ENCODE measurements at places on chromosomes 7 and 10.

- no peak for DNase-seq
These were observed 130.1 kb downstream of the MALRD1 start for GRCh38 chr10:19178675-19179074.

DNA sequence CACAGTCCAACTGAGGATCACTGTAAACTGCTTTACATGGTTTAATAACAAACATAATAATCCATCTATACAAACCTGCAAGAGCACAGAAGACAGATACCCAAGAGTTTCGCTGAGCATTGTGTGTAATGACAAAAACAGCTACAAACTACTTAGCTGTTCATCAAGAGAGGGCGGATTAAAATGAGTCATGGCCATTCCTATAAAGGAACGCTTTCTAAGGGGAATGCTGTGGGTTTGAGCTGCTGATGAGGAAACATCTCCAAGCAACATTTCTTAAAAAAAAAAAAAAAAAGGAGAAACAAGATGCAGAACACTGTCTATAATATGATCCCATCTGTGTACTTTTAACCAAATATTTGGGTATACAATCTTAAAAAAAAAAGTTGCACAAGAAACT lies 33.8 kb downstream of the VOPP1 start:
- no peak for DNase-seq

DNA sequence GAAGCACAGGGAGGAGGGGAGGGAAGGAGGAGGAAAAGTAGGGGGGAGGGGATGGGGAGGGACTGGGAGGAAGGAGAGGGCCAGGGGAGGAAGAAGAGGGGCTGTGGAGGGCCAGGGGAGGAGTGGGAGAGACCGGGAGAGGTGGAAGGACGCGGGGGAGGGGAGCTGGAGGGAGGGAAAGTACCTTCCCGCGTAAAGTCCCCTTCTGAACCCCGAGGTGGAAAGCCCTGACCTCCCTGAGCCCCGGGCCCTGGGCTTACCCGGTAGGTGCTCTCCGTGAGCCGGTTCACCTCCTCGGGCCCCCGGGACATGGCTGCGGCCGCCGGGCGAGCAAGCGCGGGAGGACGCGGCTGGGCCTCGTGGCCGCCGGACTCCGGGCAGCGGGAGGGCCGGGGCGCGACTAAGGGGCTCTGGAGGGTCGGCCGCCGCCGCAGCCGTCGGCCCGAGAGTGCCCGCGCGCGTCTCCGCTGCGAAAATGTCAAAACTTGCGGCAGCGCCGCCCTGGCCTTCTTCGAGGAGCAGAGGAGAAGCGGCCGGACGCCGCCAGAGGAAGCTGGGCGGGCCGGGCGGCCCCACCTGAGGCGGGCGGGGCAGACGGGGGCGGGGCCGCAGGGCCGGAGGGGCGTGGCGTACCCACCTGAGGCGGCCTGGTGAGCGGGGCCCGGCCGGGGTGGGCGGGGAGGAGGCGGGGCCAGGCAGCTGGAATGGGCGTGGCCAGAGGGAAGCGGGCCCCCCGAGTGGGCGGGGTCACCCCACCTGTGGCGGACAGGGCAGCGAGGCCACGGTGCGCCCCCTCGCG lies at the start of gene BAIAP2L1:
TSS of gene BAIAP2L1 (minus strand) at position 549 of the 799 bp plus-strand sequence. CDS start at position 311, 238 bp downstream.
- peak; percentile 90 for DNase-seq

GRCh38 chr7:14288701-14289100 lies 299.2 kb upstream of the ETV1 start:
- DNase-seq: no peak

DNA sequence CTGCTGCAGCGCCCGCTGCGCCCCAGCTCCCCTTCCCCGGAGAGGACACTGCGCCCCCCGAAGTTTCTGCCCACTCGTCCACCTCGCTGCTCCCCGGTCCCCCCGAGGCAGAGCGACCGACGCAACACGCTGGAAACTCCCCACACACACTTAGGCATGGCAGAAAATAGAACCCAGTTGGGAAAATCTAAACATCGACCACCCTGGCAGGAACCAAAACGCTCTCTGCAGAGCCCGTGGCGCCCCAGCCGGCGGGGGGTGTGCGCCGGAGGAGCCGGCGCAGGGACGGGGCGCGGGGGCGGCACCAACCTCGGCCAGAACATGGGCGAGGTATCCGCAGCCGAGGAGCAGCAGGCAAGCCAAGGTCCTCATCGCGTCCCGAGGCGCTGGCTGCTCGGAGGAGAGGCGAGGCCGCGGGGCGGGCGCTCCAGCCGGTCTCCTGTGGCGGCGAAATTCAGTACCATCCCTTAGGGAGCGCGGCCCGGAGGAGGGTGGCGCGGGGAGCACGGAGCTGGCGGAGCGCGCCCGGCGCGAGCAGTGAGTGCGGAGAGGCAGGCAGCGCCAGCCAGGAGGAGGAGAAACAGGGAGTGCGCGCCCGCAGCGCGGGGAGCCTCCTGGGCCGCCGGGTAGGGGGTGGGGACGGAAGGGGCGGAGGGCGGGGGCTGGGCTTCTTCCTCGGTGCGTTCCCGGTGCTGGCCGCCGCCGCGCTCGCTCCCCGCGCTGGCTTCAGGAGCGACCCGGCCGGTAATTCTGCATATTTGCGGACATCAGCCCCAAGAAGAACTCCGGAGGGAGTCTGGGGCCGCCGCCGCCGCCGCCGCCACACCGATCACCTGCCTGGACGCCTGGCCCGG lies 789 bp downstream of the PDGFA start:
- peak; percentile 22 for DNase-seq

DNA sequence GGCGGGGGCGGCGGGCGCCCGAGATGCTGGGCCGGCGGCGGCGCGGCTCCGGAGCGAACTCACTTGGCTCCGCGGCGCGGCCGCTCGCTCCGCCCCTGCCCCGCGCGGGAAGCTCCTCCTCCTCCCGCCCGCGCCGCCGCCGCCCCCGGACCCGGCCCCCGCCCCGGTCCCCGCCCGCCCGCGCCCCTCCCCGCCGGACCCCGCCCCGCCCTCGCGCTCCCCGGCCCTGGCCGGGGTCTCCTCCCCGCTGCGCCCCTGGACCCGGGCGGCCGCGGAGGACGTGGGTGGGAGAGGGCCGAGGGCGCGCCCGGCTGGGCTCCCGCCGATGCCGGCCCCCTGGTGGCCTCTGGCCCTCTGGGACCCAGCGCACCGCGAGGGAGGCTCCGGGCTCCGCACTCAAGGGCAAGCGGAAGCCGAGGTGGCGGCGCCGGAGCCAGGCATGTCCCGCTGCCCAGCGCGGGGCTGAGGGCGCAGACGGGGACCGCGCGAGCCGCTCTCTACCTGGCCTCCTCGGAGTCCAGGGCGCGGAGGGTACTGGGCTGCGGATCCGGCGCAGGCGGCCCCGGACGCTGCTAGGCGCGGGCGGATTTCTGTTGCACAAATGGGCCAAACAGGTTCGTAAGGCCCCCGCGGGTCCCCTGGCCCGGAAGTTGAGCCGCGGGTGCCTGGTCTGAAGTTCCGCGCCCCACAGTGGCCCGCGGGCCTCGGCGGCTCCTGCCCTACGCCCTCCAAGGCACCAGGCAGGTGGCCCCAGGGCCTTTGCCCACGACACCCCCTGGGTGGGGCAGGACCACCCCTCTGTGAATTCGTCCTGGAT lies at the start of gene TCERG1L:
TSS of gene TCERG1L (minus strand) at position 61 of the 817 bp plus-strand sequence. CDS start 86 bp downstream, outside the sequence.
- DNase-seq: no peak

- no peak for DNase-seq
These were observed 241.5 kb upstream of the IGFBP3 start for GRCh38 chr7:46162609-46163008.

DNA sequence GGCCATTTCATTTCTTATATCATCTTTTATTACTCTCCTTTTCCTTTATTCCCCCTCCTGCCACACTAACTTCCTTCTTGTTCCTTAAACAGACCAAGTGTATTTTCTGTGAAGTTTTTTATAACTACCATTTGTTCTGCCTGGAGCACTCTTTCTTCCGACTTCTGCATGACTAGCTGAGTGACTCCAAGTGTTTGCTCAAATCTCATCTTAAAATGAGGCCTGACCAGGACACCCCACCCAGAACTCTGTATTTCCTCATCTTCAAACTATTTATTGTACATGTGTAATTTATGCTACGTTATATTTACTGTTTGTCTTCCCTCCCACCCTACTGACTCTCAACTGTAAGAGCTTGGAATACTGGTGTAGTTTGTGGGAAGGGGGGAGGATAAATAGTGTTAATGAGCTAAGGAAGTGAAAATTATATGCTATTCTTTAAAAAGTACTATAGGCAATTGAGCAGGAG lies 3.2 kb downstream of the MINDY3 start:
- no peak for DNase-seq
